Myocyte (in vitro differentiated cells): ENCODE measurements at places on chromosomes 16 and 17.

DNA sequence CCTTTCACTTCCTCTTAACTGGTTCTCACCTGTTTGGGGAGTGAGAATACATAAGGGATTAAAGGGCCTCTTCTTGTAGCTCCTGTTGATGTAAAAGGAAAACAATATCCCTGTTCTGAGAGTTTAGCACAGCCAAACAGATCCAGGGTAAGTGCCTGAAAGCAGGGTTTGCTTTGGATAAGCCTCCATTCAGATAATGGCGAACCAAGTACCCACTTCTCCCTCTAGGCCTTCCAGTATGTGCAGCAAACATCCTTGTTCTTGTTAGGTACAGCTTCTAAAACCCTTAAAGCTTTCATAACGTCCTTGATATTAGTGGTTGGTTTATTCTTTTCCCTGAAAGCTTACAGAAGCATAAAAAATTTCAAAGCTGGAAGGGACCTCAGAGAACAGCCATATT, 130.6 kb upstream of the DNAH9 start:
- no peak for DNase-seq

GRCh38 chr17:2376107-2376506, 24.8 kb downstream of the MNT start:
- DNase-seq: no peak

DNA sequence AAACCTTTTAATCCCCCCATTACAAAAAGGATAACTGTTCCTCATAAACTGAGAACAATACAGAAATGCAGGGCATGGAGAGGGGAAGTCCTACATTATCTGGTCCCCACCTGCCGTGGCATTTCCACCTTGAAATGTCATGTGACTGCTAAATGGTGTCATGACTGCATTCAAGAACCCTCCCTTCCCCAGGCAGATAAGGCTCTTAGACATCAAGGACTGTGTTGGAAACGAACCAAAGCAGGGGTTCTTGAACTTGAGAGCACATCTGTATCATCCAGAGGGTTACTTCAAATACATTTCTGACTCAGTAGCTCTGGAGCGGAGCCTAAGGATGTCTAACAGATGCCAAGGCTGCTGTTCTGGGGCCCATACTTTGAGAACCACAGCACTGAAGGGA, 18.4 kb downstream of the CMTM3 start:
- DNase-seq: no peak

- DNase-seq: no peak
Observed at GRCh38 chr16:29765167-29766032, 12.7 kb upstream of the ZG16 start.

GRCh38 chr16:15640966-15641365, 2.0 kb downstream of the MARF1 start:
- no peak for DNase-seq

- no peak for DNase-seq
Observed at GRCh38 chr16:85644093-85644712, 31.1 kb downstream of the GSE1 start.
